ENCODE measurements at places on chromosomes 5 and 9. TPM values are rescaled to one million over a fixed set of nuclear protein-coding genes. Genes with fewer than 3 reads are reported as not detected.

GRCh38 chr5:54304040-54304439 lies 6.3 kb downstream of the ARL15 start:
- H3K27me3 ChIP-seq, result no peaks in the 10 kb centered on the region
- H3K36me3 ChIP-seq, result no peaks in the 10 kb centered on the region
- DNase-seq, result no peak
- no peak overlapping the region for H3K4me3 ChIP-seq
- H3K4me1 ChIP-seq, result peaks cover 7% of the 10 kb centered on the region
- no peak overlapping the region for H3K27ac ChIP-seq

CAPSL gene
- total RNA-seq, result not detected

- no peaks in the 10 kb centered on the region for H3K27me3 ChIP-seq
- H3K36me3 ChIP-seq, result no peaks in the 10 kb centered on the region
- peak overlapping the region; percentile 56 for H3K27ac ChIP-seq
- DNase-seq, result peak; percentile 46
- H3K4me1 ChIP-seq, result peaks cover 34% of the 10 kb centered on the region
These were observed 1.9 kb downstream of the GNAQ start for GRCh38 chr9:78029551-78030295.

BARHL1 gene
- total RNA-seq, result not detected

DNA sequence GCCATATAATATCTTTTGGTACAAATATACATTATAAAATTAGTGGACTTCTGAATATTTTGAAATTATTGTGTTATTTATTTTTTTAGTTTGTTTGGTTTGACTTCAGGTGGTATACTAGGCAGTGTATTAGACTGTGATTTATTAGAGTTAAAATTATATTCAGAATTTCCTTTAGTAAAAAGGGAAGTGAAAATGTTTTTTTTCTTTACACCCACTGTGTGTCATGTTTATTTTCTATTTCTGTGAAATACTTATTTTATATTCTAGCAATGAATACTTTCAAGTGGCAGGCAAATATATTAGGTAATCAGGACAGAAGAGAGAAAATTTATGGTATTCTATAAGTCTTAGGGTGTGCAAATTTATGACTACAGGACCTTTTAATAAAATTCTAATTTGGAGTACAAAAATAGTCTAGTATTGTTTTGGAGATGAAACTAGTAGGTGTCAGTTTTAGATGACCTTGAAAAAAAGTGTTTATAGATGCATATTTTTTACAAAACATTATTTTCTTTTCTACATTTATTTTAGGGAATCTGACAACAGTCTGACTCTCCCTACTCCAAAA lies 8.8 kb downstream of the CSNK1G3 start:
- H3K36me3 ChIP-seq, result no peaks in the 10 kb centered on the region
- H3K4me1 ChIP-seq, result no peaks in the 10 kb centered on the region
- H3K27me3 ChIP-seq, result no peaks in the 10 kb centered on the region
- no peak for DNase-seq
- H3K4me3 ChIP-seq, result no peak overlapping the region
- H3K27ac ChIP-seq, result no peak overlapping the region

- peak overlapping the region; percentile 85 for H3K4me3 ChIP-seq
- peaks cover 35% of the 10 kb centered on the region for H3K36me3 ChIP-seq
- DNase-seq, result peak; percentile 93
- H3K27ac ChIP-seq, result peak overlapping the region; percentile 90
- H3K4me1 ChIP-seq, result peaks cover 23% of the 10 kb centered on the region
These were observed 1.1 kb downstream of the POLR1E start for GRCh38 chr9:37486616-37487548.

PTCH1 gene
- total RNA-seq, result 3.3 TPM

PCDHGA3 gene
- 2.9 TPM for total RNA-seq

DNA sequence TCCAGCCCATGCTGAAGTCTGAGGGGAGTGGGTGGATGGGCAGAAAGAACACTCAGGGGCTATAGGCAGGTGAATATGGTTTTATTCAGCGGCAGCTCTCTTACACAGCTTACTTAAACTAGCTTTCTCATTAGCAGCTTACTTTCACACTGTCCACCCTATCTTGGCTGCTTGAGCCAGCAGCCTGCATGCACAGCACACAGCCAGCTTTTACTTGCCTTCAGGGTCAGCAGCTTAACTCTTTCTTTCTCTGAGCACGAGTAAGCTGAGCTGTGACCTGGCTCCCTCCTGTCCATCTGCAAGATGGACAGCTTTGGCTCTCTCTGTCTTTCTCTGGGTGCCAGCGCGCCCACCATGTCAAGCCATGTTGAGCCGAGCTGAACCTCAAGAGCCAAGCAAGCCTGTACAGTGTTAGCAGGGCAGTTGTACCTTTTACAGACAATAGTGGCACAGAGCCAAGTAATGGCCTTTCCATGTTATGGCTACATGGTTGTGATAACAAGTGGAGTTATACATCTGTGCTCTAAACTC lies 1054.9 kb downstream of the PTPRD start:
- H3K4me3 ChIP-seq, result no peak overlapping the region
- no peaks in the 10 kb centered on the region for H3K36me3 ChIP-seq
- no peak overlapping the region for H3K27ac ChIP-seq
